ENCODE measurements at places on chromosomes 12 and 14.

DNA sequence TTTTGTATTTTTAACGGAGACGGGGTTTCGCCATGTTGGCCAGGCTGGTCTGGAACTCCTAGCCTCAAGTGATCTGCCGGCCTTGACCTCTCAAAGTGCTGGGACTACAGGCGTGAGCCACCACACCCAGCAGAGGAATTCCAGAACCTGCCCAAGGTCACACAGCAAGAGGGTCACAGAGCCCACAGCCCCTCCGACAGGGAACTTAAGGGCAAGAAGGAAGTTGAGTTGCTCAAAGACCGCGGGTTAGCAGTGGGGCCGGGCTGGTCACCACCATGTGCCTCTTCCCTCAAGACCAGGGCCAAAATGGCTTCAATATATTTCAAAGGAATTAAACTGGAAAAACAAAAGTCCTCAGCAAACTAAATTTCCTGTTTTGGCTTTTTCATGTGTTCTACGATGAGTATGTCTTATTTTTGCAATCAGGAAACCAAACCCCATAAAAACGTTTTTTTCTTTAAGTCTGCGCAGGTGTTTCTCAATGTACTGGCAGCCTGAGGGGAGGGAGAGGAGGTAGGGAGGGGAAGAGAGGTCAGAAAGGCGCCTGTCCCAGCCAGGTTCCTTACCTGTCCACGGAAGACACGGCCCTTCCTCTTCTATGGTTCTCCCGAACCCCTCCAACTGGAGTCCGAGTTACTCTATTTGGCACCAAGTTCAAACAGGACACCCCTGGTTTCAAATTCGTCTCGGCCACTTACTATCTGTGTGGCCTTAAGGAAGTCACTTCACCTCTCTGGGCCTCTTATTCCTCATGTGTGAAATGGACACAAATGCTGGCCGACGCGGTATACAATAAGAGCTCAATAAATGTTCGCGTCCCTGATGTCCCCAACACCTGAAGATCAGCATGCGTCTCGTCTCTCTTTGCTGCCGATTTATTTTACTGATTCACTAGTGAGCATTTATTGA, 778 bp downstream of the SLC8B1 start:
- peak overlapping the region; percentile 86 for H3K4me3 ChIP-seq
- H3K4me1 ChIP-seq = peaks cover 20% of the 10 kb centered on the region
- no peak for DNase-seq
- H3K27ac ChIP-seq = peak overlapping the region; percentile 69
- peaks cover 15% of the 10 kb centered on the region for H3K36me3 ChIP-seq

GRCh38 chr14:101364503-101365328, 196.6 kb upstream of the DIO3 start:
- no peak overlapping the region for H3K4me3 ChIP-seq
- H3K27me3 ChIP-seq = no peaks in the 10 kb centered on the region
- H3K36me3 ChIP-seq = no peaks in the 10 kb centered on the region
- no peaks in the 10 kb centered on the region for H3K4me1 ChIP-seq

- no peaks in the 10 kb centered on the region for H3K4me1 ChIP-seq
- H3K36me3 ChIP-seq = no peaks in the 10 kb centered on the region
- no peak overlapping the region for H3K4me3 ChIP-seq
- no peaks in the 10 kb centered on the region for H3K27me3 ChIP-seq
- DNase-seq = no peak
- no peak overlapping the region for H3K27ac ChIP-seq
Measured at GRCh38 chr14:75570797-75571196, 7.6 kb upstream of the FLVCR2 start.

DNA sequence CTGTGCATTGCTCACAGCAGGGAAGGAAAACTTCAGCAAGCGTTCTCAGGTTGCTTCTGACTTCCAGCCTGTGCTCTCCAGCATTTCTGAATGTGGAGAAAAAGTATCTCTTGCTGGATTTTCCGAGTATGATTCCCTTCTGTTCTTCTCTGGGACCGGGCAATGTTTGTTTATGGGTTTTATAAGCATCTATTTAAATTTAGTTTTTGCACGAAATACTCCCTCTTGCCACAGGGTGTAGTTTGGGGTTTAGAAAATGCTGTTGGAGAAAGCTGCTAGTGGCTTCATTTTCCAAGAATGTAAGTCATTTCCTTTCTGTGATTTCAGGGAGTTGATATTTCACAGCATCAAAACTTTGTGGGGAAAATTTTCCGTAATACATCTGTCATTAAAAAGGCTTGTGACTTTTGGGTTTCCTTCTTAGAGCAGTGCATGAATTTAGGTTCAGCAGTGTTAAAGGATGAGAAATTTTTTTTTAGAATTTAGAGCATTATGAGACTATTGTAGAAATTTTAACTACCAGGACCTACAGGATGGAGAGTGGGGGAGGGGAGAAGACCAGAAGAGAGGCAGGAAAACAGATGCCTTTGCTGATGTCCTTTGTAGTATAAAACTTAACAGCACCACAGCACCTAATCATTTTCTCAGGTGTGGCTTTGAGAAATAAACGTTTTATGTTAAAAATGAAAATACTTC, 1.5 kb downstream of the FRMD6 start:
- peak overlapping the region; percentile 95 for H3K27ac ChIP-seq
- no peaks in the 10 kb centered on the region for H3K4me1 ChIP-seq
- no peaks in the 10 kb centered on the region for H3K36me3 ChIP-seq

DNA sequence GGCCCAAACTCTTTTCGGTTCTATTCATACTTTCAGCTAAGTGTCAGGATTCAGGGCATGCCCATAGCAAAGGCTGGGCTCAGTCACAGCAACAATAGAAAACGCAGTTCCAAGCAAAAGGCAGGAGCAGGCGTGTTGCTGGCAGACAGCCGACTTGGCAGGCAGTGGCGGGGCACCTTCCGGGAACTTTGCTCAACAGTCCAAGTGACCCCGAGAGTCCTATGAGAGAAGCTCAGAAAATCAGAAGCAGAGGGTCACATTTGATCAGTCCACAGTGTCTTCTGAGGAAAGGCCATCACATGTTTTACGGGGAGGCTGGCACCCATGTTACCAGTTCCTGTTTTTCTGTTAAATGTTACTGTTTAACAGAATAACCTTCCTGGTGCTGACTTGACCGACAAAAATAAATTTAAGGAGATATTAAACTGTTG, 115.0 kb downstream of the DACT1 start:
- peak overlapping the region; percentile 60 for H3K27ac ChIP-seq
- H3K27me3 ChIP-seq = no peaks in the 10 kb centered on the region
- H3K4me1 ChIP-seq = peaks cover 13% of the 10 kb centered on the region
- peak; percentile 61 for DNase-seq
- no peak overlapping the region for H3K4me3 ChIP-seq

DNA sequence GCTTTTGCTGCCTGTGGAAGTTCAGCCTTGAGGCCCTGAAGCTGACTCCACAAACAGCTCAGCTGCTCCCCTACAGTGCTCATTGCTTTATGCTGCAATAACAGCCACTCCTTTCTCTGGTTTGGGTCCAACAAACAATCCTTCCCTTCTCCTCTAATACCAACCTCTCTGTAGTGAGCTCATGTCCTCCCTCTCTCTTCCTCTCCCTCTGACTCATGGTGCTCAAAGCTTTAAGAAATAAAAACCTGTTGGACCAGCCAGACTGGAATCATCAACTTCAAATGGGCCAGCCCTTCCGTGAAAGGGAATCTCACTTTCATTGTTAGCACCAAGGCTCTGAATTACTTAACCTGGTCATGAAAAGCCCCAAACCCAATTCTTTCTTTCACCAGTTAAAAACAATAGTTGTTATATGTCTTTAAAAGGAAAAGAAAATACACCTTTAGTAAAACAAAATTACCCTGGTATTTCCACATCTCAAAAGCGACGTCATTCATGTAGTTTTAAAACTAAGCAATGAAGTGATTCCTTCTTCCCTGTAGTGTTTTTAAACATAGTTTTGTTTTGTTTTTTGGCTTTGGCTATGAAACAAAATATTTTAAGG, 126.4 kb downstream of the DUSP6 start:
- DNase-seq = peak; percentile 66
- H3K36me3 ChIP-seq = no peaks in the 10 kb centered on the region
- peak overlapping the region; percentile 16 for H3K4me3 ChIP-seq
- H3K27me3 ChIP-seq = no peaks in the 10 kb centered on the region

GRCh38 chr12:65655074-65655493, 169.2 kb upstream of the HMGA2 start:
- no peak for DNase-seq
- H3K27ac ChIP-seq = no peak overlapping the region
- no peaks in the 10 kb centered on the region for H3K27me3 ChIP-seq
- H3K4me1 ChIP-seq = no peaks in the 10 kb centered on the region
- no peaks in the 10 kb centered on the region for H3K36me3 ChIP-seq

GRCh38 chr12:104686196-104686595, 229.4 kb downstream of the CHST11 start:
- H3K27ac ChIP-seq = peak overlapping the region; percentile 79
- DNase-seq = no peak
- no peaks in the 10 kb centered on the region for H3K4me1 ChIP-seq
- H3K36me3 ChIP-seq = no peaks in the 10 kb centered on the region

- peaks cover 61% of the 10 kb centered on the region for H3K4me1 ChIP-seq
- peaks cover 3% of the 10 kb centered on the region for H3K36me3 ChIP-seq
- peak overlapping the region; percentile 32 for H3K4me3 ChIP-seq
Measured at GRCh38 chr12:27260746-27261145, 16.7 kb downstream of the STK38L start.

DNA sequence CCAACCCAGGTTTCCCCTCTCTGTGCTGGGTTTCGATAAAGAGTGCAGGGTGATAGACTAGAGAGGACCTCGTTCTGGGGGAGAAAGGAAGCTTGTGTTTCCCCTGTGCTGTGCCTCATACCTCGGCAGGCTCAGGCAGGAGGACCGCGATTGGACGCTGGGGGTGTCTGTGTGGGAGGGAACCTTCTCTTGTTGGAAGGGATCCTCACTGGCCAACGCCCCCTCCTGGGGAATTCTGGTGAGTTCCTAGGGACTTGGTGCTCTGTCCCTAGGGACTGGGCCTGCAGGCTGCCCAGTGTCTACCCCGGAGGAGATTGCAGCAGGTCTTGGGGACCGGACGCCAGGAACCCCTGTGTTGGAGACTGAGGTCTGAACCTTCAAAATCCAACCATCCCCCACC, 157.4 kb upstream of the PRMT8 start:
- no peak overlapping the region for H3K4me3 ChIP-seq
- DNase-seq = no peak
- no peaks in the 10 kb centered on the region for H3K36me3 ChIP-seq
- H3K27ac ChIP-seq = no peak overlapping the region
- H3K27me3 ChIP-seq = no peaks in the 10 kb centered on the region

DNA sequence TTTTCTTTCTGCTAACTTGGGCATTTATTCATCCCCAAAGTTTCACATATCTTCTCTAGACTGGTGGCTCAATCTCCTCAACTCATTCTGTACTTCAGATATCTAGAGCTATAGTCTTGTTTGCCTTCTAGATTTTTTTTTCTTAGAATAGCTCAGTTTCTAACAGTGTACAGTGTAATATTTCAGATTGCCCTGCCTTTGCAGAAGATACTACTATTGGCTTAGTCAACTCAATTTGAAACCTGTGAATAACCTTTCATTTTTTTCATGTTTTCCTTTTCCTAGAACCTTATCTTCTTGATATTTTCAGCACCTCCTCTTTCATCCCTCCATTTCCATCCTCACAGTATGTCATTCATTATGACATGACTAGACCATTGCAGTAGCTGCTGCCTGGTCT, 69.6 kb downstream of the OTOGL start:
- H3K27ac ChIP-seq = no peak overlapping the region
- no peaks in the 10 kb centered on the region for H3K4me1 ChIP-seq
- H3K4me3 ChIP-seq = no peak overlapping the region
- no peaks in the 10 kb centered on the region for H3K27me3 ChIP-seq
- DNase-seq = no peak

- no peak for DNase-seq
- no peaks in the 10 kb centered on the region for H3K4me1 ChIP-seq
- H3K27me3 ChIP-seq = no peaks in the 10 kb centered on the region
- H3K36me3 ChIP-seq = peaks cover 2% of the 10 kb centered on the region
- no peak overlapping the region for H3K4me3 ChIP-seq
Measured at GRCh38 chr12:2475984-2476383, 318.8 kb upstream of the FKBP4 start.

DNA sequence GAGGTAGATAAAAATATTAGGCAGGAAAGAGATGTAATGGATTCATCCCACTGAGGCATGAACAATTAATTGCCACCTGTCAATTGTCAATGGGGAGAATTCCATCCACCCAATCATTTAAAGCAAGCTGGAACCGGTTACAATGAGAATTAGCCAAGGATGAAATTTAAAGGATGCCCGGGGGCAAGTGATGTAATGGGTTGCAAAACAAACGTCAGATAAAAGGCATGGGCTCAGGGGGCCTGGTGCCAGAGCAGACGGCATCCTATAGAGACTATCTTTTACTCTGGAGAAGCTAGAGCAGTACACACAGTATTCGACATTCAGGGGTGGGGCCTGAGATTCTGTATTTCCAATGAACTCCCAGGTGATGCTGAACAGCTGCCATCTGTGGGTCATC, 80.5 kb upstream of the ZFP36L1 start:
- H3K27me3 ChIP-seq = no peaks in the 10 kb centered on the region
- no peak overlapping the region for H3K27ac ChIP-seq
- peaks cover 85% of the 10 kb centered on the region for H3K36me3 ChIP-seq
- no peaks in the 10 kb centered on the region for H3K4me1 ChIP-seq

DNA sequence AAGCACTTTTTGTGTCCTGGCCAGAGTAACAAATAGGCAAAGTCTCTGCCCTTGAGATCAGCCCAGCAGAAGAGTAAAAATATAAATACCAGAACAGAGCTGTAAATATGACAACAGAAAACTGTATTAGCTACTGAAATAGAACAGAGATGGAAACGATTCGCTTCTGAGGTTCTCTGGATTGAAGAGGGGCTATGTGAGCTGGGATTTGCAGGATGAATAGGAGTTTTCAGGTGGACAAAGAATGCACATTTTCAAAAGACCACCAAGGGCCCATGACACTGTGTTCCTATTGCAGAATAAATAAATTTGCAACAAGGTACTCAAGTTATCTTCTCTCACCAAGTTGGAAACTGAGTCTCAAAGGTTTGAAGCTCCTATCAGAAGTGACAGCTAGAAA, 176.6 kb downstream of the BCL11B start:
- no peaks in the 10 kb centered on the region for H3K36me3 ChIP-seq
- H3K4me3 ChIP-seq = no peak overlapping the region
- H3K27me3 ChIP-seq = no peaks in the 10 kb centered on the region
- no peaks in the 10 kb centered on the region for H3K4me1 ChIP-seq
- no peak for DNase-seq

GRCh38 chr14:88326352-88327103, 3.5 kb upstream of the KCNK10 start:
- peaks cover 2% of the 10 kb centered on the region for H3K4me1 ChIP-seq
- no peaks in the 10 kb centered on the region for H3K27me3 ChIP-seq
- H3K4me3 ChIP-seq = no peak overlapping the region
- H3K27ac ChIP-seq = no peak overlapping the region
- DNase-seq = no peak

GRCh38 chr14:21990116-21990515, 316.5 kb upstream of the OR4E1 start:
- no peak overlapping the region for H3K27ac ChIP-seq
- no peak overlapping the region for H3K4me3 ChIP-seq
- no peaks in the 10 kb centered on the region for H3K36me3 ChIP-seq
- no peaks in the 10 kb centered on the region for H3K4me1 ChIP-seq
- H3K27me3 ChIP-seq = no peaks in the 10 kb centered on the region

DNA sequence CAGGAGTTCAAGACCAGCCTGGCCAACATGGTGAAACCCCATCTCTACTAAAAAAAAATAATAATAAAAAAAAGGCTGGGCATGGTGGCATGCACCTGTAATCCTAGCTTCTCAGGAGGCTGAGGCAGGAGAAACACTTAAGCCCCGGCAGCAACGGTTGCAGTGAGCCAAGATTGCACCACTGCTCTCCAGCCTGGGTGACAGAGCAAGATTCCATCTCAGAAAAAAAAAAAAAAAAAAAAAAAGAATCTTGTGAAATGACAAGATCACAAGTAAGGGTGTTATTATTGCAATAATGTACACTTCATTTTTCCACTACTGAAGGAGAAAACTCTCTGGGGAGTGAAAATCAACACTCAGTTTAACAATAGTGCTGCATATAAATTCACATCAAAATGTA, 8.8 kb upstream of the PTGR2 start:
- no peak overlapping the region for H3K27ac ChIP-seq
- H3K27me3 ChIP-seq = no peaks in the 10 kb centered on the region
- H3K4me3 ChIP-seq = no peak overlapping the region
- no peak for DNase-seq
- no peaks in the 10 kb centered on the region for H3K4me1 ChIP-seq
